Stimulated activated CD4-positive, alpha-beta T cell treated with anti-CD3 and anti-CD28 coated beads, Interleukin-12 subunit alpha, Interleukin-12 subunit beta, amount 100 ng/mL, for 48 hours (primary cell): ENCODE measurements at places on chromosomes 16 and 17.

DNA sequence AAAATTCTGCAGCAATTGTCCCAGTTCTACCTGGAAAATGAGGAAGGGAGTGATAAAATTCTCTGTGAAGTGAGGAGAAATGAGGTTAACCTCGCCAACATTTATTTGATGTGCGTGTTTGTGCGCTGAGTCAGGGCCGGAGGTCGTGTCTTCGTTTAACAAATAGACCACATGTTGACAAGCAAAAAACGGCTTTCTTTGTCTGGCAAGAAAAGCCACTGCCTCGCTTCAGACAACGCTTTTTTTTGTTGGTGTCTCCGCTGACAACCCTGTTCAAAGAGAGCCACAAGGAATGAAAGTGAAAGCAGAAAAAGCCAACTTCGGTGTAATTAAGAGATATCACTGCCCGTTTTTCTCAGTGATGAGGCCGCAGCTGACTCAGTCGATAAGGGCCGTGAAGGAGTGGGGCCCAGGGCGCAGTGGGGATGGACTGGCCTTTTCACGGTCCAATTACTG, 510.6 kb downstream of the CDH13 start:
- DNase-seq, result no peak

DNA sequence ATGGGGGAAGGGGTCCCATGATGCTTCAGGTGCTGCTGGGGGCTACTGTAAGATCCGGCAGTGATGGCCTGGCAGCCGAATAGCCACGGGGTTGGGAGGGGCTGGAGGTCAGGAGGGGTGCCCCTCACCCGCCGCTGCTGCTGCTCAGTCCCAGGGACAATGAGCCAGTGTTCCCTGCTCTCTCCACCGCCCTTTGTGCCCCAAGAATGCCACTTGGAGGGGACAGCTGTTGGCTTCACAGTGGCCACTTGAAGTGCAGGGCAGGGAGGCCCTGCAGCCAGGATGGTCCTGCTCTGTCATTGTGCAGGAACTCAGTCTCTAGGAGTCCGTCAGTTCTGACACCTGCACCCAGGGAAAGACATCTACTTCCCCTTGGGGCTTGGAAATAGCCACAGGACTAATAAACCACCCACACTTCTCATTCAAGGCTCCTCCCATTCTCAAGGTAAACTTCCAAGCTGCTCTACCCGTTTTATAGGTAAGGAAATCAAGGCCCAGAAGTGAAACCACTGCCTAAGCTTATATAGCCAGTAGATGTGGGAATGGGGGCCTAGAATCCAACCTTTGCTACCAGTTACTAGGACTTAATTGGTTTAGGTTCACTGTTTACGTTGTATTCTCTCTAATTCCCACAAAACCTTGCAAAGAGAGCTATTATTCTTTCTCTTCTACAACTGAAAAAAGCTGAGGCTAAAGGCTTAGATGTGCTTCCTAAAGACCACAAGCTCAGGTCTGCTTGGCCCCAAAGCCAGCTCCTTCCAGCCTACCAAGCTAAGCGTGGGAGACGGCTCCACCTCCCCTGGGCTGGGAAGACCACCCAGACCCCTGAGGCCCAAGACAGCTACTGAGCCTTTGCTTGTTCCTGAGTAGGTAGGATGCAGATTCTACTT, 6.2 kb upstream of the CPSF4L start:
- DNase-seq, result no peak

DNA sequence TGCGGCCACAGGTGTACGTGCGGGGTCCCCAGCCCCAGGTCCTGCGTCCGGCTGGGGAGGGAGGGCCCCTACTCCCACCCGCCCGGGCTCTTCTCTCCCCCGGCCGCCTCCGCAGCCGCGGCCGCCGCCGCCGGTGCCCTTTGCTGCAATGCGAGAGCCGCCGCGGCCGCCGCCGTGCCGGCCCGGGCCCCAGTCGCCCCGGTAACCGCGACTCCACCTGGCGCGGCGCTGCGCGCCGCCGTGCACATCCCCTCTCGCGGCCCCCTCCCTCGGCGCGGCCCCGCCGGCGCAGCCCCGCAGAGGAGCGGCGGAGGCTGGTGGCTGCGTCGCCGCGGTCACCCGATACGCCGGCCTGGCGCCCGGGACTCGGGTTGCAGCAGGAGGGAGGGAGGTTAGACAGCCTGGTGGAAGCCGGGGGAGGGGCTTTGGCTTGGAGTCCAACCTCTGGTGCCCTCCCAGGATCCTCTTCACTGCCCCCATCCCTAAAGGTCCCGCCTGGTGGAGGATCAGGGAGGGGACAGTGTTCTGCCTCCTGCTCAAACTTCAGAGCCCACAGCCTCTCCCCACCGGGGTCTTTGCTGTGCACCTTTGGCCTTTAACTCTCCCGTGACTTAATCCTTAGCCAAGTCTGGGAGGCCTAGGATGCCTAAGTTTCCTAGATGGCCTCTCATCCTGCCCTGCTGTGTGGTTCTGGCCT, 32.9 kb downstream of the SRCIN1 start:
- DNase-seq, result no peak

DNA sequence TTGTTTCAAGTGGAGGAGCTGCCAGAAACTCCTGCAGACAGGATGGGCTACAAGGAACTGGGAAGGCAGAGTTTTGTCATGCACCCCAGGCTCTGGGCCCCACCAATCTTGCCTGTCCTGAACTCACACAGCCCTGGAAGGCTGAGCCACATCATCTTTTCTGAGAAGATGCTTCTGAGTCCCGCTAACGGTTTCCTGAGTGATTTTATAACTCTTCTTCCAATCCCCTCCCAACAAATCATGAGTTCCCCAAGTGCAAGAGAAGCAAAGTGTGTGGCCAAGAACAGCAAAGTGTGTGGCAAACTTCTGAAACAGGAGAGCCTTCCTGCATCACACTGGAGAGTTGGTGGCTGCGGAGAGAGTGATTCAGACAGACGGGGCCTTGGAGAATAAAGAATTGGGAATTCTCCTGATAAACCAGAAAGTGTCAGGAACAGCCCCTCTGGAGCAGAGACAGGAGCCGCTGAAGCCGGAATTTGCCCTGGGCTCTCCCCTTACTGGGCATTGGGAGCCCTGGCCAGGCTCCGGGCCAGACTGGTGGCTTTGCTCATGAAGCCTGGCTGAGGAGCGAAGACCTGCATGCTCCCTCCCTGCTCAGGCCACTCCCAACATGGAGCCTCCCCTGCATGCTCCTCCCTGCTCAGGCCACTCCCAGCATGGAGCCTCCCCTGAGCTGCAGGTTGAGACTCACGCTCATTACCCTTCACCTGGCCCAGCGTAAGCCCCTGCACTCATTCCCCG, 47.2 kb downstream of the PITPNM3 start:
- DNase-seq, result no peak

DNA sequence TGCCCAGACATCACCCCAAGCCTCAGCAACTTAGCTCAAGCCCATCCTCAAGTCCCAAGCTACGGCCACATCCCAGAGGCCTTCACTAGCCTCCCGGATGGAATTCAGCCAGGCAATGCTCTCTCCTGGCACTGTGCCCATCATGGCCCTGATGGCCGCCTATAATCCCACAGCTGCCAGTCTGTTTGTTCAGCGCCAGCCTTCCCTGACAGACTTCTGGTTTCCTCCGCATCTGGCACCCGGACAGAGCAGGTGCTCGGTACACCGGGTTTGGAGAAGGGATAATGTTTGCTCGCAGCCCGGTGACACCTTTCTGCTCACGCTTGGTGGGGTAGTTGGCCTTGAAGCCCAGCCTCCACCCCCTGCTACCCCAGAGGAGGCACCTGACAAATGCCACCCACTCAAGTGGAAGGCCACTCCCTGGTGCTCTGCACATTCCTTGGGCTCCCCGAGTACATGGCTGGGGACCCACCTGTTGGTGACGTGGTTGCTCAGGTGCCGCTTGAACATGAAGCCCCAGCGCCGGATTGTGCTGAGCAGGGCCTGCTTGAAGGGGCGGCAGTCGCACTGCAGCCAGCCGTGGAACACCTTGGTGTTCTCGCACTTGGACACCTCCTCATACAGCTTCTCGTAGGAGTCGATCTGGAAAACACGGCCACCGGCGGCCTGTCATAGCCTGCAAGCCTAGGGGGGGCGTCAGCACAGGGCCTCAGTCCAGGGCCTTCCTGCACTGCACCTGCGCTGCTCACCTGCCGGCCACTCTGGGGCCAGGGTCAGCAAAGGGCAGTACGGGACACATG, 47.1 kb downstream of the DNAH17 start:
- DNase-seq, result no peak
